ENCODE measurements at places on chromosomes 12 and 14.

GRCh38 chr12:48765753-48766162 is 23.1 kb downstream of the ADCY6 start:
- no peak for DNase-seq

DNA sequence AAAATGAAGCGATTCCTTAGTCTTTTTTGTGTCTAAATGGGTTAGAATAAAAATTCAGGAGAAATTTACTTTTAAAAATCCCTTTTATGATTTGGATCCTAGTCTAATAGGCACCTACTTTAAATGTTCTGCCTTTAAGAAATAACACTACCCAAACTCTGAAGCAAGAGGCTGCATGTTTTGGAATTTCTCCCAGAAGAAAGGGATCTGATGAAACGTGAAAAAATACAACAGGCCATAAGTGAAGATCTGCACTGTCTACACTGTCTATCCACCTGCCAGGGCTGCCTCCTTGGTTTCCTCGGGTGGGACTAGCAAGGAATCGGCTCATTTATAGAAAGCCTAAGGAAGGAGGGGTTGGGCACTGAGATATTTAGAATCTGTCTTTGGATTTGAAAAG is 22.1 kb downstream of the ACVR1B start:
- DNase-seq: peak; percentile 39

GRCh38 chr14:88184956-88185355 is 138.1 kb downstream of the KCNK10 start:
- no peak for DNase-seq

- no peak for DNase-seq
Measured at GRCh38 chr12:107670999-107671643, 14.5 kb upstream of the PWP1 start.

DNA sequence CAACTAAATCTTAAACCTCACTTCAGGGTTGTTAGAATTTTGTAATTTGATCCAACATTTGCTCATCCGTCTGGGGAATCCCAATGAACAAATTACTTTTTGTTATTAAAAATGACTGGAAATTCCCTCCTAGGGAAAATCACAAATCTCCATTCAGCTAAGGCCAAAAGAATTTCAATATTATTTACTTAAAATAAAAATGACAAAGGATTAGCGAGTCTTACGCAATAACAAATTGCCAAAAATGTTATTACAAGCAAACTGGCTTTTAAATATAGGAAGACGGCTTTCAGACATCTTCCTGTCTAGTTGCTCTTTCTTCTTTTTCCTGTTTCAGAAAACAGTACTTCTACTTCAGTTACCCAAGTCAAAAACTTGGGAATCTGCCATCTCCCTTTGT is 92.4 kb upstream of the TSPAN8 start:
- DNase-seq: no peak

- DNase-seq: no peak
Measured at GRCh38 chr12:69225251-69225910, 14.0 kb upstream of the CPSF6 start.

Data from AG09309 (cell line).